ENCODE measurements at places on chromosomes 16 and 17.

GRCh38 chr16:14175086-14175485 is 104.0 kb downstream of the MRTFB start:
- no peak for DNase-seq

- no peak for DNase-seq
Measured at GRCh38 chr16:60107437-60107836, 1373.3 kb upstream of the GOT2 start.

DNA sequence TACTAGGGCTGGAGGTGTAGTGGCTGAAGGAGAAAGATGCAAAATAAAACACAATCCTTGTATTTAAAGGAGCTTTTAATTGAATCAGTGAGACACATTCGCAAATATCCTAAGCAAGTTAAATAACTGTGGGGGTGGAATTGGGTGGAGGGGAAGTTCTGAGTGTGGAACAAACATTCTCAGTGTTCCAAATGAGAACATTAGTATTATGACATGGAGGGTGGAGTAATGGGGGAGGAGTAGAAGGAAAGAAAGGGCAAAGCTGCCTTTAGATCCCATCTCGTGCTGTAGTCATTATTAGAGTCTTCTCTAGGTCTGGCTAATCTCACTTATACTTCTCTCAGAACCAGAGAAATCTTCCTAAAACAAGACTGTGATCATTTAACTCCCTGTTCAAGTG is 169.7 kb downstream of the ANKFN1 start:
- no peak for DNase-seq

DNA sequence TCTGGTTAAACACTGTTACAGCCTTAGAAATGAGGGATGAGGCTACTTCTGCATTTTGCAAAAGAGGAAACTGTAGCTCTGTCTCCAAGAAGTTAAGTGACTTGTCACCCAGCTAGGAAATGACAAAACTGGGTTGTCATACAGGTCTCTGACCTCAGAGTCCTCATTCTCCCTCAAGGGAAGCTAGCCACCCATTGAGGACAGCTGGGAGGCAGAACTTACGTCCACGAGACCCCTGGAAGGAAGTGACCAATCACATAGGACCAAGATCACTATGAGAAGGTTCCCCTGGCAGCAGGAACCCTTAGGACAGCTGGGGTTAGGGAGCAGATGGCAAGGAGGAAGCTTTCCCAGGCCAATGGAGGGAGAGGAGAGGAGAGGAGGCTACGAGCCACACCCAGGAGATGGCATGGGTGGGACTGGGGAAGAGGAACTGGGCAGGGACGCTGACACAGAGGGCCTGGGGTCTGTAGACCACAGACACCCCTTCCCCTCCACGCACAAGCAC is 11.2 kb downstream of the METTL22 start:
- no peak for DNase-seq
